Hypothalamus (tissue), 51 donors: ENCODE measurements at places on chromosomes 1 and 21.

DNA sequence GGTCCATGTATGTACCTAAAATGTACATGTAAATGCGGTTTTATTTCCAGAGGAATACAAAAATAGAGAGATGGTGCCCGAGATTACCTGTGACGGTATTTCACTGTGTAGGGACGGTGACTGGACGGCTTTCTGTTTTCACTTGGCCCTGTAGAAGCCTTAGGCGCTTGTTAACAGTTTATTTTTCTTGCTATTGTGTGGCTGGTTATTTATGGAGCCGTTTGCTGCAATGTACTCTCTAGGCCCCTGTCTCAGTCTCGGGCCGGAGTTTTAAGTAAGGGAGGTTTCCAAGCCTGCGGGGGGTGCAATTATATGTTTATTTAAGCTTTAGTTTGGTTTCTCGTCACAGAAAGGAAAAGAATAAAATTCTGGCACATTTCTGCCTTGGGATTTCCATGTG is 413 bp downstream of the EFCAB7 start:
- DNase-seq: no peak

GRCh38 chr1:1920057-1920607 is 1.1 kb upstream of the TMEM52 start:
- DNase-seq: no peak

DNA sequence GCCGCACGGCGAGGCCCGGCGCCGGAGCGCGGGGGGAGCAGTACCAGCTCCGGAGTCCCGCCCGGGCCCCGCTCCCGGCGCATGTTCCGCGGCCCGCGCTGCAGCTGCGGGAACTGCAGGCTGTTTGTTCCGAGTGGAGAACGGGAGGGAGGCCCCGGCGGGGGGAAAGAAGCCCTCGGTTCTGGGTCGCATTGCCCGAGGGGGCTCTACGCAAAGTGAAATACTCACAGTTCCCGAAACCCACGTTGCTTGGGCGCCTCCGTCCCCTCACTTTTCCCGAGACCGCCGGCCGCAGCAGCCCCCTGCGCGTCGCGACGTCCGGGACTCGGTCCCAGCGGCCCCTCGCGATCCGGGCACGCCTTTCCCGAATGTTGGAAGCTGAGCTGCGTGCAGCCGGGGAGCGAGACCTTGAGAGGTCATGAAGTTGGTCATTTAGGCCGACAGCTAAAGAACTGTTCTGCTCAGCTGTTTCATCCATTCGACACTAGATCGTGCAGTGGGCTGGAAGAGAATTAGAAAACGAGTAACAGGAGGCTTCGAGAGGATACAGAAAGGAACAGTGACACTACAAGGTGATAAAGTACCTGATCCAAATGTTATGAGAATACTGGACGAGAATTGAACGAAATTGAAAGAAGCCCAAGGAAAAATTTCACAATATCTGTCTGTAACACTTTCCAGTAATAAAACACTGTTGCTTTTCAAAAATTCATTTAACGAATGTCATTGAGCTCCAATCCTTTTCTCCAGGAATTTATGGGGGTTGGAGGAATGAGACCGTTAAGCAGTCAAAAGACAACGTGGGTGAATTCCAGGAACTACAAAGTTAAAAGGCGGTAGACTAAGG is 657 bp upstream of the LIN9 start:
- no peak for DNase-seq

- DNase-seq: no peak
Measured at GRCh38 chr1:89286549-89287180, 14.0 kb upstream of the GBP5 start.
